Stimulated activated CD4-positive, alpha-beta T cell treated with anti-CD3 and anti-CD28 coated beads, TNF-alpha, amount 100 ng/mL, for 1 hour (primary cell): ENCODE measurements at places on chromosomes 12 and 14.
A peak's percentile ranks its signal among the peaks of the same experiment; 100 is the strongest.

DNA sequence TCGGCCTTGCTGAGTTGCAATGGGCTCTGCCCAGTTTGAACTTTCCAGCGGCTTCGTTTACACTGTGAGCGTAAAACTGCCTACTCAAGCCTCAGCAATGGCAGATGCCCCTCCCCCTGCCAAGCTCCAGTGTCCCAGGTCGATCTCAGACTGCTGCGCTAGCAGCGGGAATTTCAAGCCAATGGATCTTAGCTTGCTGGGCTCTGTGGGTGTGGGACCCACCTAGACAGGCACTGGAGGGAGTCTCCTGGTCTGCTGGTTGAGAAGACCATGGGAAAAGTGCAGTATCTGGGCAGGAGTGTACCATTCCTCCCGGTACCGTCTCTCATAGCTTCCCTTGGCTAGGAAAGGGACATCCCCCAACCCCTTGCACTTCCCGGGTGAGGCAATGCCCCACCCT, 88.2 kb downstream of the KLHL28 start:
- DNase-seq = no peak

DNA sequence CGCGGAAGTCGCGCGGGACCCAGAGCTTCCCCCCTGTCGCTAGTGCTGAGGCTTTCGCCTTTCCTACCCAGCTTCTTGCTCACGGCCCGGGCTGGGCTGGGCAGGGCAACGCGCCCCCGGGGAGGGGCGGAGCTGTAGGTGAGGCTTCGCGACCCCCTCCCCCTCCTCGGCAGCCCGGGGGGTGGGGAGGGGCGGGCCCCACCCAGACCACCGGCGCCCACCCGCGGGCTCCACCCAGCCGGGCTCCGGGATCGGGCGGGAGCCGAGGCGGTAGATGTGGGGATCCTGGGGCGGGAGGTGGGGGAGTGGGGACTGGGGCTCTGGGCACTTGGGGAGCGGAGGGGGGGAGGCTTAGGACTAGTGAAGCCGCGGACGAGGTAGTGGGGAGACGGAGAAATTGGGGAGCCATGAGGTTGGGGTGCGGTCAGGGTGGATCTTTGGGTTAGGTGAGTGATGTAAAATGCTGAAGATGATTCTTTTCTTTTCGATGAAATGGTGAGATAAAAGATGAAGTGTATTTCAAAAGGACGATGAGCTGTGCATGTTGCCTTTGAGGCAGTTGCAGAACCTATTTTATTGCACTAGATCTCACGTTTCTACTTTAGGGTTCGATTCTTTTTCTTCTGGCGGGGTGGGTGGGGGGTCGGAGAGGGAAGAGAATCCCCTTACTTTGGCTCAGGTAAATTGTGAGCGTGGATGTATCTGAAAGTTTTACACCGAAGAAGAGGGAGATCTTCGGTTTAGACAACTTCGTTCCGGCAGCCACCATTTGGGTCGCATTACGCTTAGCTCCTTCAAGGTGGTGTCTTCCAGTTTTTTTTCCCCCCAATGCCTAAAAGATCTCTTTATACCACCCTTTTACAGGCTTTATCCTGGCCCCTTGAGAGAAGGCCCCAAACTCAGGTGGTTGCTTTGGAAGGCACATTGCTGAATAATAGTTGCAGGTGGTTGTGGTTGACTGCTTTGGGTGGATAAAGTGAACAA, 619 bp downstream of the ERC1 start:
- no peak for DNase-seq

- DNase-seq = no peak
Observed at GRCh38 chr14:99270458-99271220, 1.4 kb downstream of the BCL11B start.

DNA sequence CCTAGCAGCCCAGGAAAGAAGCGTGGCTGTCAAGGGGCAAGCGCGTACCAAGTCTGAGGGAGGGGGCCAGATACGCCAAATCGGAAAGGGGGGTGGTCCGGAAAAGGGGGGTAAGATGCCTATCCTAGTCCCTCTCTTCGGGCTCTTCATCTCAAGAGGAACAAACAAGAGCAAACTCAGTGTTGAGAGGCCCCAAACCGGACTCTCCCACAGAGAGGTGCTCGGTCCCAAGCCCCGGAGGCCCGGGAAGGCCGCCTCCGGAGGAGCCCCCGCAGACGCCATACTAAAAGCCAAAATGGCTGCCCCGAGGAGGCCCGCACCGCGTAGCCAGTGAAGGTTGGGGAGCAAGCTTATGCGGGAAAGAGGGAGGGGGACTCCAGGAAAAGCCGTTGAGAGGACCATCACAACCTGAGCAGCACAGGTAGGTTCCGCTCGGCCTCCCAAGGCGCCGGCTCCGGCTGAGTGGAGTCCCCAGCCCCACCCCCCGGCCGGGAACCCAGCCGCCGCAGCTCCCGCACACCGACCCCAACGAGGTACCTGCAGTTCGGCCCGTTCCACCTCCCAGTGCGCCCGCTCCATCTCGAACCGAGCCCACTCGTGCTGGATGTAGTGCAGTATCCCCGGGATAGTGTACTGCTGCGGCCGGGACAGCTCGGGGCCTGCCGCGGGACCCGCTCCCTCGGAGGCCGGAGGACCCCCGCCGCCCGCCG, at the start of gene AP4S1:
TSS of gene AP4S1 (plus strand) at position 283 of the 710 bp plus-strand sequence. CDS start 40,548 bp downstream, outside the sequence.
- DNase-seq = peak; percentile 40

DNA sequence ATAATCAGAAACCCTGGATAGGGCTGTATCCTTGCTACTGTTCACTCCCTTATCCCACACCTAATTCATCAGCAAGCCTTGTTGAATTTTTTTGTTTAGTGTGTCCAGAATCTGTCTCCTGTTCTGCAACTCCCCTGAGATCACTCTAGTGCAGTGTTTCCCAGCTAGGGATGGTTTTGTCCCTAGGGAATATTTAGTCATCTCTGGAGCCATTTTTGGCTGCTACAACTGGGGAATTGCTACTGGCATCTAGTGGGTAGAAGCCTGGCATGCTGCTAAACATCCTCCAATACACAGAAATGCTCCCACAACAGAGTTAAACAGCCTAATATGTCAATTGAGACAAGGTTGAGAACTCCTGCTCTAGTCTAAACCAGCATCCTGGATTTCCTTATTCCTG, 248.0 kb downstream of the NPAS3 start:
- DNase-seq = no peak

GRCh38 chr14:69685218-69685616, 73.8 kb downstream of the SUSD6 start:
- DNase-seq = peak; percentile 35

- DNase-seq = no peak
Observed at GRCh38 chr12:6202846-6203245, 2.6 kb downstream of the CD9 start.

- no peak for DNase-seq
Observed at GRCh38 chr14:27187136-27187535, 589.3 kb upstream of the NOVA1 start.

DNA sequence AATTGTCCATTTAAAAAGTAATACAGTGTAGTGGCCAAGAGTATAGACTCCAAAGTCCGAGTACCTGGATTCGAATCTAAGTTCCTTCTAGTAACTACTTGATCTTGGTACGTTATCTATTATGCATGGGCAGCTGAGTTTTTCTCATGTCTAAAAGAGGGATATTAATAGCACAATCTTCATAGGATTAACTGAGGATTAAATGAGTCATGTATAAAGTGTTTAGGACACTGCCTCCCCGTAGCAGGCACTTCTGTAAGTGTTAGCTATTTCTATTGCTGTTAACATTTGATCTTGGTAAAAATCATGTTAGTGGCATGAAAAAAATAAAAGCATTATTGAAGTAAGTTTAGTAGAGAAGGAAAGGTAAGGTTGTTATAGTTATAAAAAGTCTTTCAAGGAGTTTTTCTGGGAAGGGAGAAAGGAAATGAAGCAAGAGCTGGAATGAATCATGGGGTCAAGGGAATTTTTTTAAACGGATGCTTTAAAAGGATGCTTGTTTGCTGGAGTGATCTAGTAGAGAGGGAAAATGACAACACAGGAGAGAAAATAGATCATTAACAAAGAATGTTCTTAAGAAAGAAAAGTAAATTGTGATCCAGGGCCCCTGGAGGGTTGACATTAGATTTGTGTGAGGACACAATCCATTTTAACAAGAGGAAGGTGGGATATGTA, 502.2 kb upstream of the USP15 start:
- DNase-seq = no peak

DNA sequence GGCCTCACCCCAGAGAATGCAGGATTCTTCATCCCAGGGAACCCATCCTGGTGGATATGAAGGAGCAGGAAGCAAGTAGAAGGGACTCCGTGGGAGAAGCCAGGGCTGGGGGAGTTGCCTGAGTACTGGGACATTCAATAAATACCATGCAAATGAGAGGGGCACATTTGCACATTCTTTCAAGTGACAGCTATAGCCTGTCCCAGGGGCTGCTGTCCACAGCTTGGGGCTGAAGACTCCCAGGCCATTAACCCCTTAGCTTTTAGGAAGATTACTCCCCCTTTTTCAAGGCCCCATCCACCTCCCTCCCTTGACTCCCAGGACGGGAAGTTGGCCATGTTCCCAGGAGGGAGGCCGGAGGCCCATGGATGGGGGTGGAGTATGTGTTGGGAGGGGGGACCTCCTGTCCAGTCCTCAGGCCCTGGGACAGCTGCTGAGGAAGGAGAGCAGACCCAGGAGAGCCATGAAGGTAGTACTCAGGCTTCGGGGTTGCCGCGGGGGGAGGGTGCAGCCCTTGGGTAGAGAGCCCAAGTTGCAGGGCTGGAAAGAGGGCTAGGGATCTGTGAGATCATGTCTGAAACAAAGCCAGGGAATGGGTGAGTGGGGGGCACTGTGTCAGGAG, 974 bp upstream of the TNS2 start:
- no peak for DNase-seq

GRCh38 chr12:6954316-6955107, 3.4 kb downstream of the PTPN6 start:
- DNase-seq = no peak

- no peak for DNase-seq
Observed at GRCh38 chr12:79715308-79715707, 24.5 kb upstream of the PAWR start.

GRCh38 chr14:100828031-100828769, 2.3 kb downstream of the MEG3 start:
- no peak for DNase-seq

GRCh38 chr14:75604979-75605851, 26.8 kb downstream of the FLVCR2 start:
- no peak for DNase-seq

DNA sequence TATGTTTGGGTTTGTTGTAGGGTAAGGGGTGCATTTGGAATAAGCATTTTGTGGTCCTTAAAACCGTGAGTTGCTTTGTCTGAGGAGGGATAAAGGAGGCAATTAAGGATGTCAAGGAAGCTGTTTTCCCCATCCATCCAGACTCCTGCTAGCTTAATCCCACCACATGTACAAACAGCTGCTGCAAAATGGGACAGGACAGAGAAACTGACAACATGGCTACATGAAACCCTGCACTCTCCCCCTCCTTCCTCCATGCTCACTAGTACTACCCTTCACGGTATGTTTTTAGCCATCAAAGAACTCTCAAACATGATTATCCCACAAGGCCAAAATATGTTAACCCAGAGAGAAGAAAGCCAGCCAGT, 20.6 kb downstream of the ST8SIA1 start:
- DNase-seq = no peak
